HFFc6 (cell line): ENCODE measurements at places on chromosomes 16 and 17.

DNA sequence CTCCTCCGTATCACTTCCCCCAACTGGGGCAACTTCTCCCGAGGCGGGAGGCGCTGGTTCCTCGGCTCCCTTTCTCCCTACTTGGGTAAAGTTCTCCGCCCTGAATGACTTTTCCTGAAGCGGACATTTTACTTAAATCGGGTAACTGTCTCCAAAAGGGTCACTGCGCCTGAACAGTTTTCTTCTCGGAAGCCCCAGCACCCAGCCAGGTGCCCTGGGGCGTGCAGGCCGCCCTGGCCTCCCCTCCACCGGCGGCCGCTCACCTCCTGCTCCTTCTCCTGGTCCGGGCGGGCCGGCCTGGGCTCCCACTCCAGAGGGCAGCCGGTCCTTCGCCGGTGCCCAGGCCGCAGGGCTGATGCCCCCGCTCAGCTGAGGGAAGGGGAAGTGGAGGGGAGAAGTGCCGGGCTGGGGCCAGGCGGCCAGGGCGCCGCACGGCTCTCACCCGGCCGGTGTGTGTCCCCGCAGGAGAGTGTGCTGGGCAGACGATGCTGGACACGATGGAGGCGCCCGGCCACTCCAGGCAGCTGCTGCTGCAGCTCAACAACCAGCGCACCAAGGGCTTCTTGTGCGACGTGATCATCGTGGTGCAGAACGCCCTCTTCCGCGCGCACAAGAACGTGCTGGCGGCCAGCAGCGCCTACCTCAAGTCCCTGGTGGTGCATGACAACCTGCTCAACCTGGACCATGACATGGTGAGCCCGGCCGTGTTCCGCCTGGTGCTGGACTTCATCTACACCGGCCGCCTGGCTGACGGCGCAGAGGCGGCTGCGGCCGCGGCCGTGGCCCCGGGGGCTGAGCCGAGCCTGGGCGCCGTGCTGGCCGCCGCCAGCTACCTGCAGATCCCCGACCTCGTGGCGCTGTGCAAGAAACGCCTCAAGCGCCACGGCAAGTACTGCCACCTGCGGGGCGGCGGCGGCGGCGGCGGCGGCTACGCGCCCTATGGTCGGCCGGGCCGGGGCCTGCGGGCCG lies 1.6 kb downstream of the HIC1 start:
- peak; percentile 56 for DNase-seq

- no peak for DNase-seq
Measured at GRCh38 chr16:54180421-54181359, 105.9 kb downstream of the IRX3 start.

DNA sequence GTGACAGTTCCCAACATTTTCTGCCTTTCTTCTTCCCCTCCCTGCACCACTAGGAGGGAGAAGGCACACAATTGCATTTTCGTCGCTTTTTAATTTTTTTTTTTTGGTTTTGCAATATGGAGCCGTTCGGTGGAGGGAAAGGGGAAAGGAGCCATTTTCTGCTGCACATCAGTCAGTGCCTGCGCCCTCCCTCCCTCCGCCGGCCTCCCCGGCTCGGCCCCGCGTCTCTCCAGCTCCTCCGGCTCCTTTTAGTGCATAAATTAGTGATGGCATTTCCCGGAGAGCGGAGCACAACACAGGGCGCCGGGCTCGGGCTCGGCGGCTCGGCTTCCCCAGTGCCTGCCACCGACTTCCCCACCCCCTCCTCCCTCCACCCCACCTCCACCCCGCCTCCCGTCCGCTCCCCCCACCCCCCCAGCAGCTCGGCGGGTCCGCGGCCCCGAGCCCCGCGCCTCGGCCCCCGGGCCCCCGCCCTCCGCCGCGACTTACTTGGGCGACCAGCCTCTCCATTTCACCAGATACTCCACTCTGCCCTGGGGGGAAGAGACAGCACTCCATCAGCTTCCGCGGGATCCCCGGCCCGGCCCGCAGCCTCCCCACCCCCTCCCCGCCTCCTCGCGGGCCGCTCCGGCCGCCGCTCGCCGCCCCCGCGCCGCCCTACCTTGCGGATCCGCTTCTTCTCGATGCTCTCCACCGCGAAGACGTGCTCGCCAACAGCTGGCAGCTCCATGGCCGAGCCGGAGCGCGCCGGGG lies 542 bp downstream of the CBX4 start:
- DNase-seq, result peak; percentile 52

- no peak for DNase-seq
Measured at GRCh38 chr16:8864480-8865110, 4.2 kb downstream of the CARHSP1 start.

- no peak for DNase-seq
Measured at GRCh38 chr17:58341861-58342475, 10.0 kb downstream of the SUPT4H1 start.

DNA sequence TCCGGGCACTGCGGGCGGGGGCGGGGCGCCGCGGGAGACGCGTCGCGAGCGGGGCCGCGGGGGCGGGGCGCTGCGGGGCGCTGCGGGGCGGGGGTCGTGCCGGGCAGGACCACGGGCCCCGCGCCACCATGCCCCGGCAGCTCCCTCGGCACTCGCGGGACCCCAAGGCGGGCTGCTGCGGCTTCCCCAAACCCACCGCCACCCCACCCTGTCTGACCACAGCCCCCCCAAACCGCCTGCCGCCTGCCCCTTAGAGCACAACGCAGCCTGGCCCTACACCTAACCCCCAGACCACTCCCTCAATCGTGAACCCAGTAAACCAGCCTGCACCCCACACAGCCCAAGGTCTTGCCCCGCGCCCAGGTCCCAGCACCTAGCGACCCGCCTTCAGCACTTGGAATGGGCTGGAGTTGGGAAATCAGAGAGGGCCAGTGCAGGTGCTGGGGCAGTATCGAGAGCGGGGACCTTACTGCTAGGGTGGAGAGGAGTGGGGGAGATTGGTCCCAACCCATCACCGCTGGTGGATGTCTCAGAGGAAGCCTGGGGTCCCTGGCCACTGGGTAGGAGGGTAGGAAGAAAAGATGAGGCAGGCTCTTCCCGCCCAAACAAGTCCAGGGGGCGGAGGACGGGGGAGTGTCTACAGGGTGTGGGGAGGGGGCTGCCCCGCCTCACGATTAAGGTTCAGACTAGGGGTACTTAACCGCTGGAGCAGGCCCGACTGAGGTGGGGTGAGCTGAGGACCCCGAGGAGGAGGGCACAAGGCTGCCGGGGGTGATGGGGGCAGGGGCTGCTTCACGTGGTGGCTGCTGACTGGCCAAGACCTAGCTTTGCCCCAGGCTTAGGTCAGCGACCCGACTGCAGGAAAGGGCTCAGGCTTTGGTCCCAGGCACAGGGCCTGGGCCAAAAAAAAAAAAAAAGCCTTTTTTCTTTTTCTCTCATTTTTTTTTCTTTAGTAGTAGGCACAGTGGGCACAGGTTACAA lies 539 bp upstream of the VAMP2 start:
- DNase-seq, result no peak

GRCh38 chr17:74424117-74424516 lies 7.8 kb upstream of the GPRC5C start:
- DNase-seq, result no peak

DNA sequence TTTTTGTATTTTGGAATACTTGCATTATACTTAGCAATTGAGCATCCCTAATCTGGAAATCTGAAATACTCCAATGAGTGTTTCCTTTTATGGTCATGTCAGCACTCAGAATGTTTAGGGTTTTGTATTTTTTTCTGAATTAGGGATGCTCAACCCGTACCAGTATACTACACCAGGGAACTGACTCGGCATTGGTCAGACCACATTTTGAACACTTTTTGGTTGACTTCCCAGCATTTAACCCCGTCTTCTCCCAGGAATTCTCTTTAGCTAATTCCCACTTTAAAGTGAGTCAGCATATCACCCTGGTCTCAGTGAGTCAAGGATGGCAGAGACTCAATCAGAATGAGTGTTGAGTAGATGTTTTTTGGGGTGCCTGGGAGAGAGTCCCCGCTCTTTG lies 177.9 kb downstream of the SPECC1 start:
- peak; percentile 39 for DNase-seq

GRCh38 chr17:34892461-34893249 lies 68.6 kb downstream of the CCT6B start:
- DNase-seq, result no peak

DNA sequence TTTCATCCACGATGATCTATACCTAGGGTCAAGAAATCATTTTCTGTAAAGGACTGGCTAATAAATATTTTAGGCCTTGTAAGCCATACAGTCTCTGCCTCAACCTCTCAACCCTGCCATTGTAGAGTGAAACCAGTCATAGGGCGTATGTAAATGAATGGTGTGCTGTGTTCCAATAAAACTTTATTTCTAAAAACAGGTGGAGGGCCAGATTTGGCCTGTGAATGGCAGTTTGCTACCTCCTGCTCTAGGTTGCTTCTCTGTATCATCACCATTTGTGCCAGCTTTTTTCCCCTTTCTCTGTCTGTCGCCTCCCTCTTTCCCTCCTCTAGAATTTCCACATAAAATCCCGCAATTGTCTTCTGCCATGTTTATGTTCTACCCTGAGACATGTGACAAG lies 181.7 kb downstream of the XYLT1 start:
- no peak for DNase-seq

GRCh38 chr16:4892361-4893102 lies 44.4 kb downstream of the PPL start:
- peak; percentile 21 for DNase-seq

DNA sequence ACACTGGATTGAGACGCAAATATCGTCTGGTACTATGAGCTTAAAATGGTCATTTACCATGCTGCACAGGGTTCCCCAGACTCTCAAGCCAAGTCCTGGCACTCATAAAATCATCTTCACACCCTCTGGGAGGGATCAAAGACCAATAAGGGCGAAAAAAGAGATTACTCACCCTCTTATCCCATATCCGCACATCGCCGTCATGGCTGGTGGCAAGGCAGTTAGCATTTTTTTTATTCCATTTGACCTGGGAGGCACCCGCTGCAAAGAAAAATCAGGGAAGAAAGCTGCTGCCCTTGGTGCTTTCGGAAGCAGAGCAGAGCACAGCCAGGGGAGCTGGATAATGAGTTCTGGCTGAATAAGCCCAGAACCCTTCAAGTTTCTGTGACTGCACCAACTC lies 42.4 kb downstream of the WDR59 start:
- DNase-seq, result no peak

DNA sequence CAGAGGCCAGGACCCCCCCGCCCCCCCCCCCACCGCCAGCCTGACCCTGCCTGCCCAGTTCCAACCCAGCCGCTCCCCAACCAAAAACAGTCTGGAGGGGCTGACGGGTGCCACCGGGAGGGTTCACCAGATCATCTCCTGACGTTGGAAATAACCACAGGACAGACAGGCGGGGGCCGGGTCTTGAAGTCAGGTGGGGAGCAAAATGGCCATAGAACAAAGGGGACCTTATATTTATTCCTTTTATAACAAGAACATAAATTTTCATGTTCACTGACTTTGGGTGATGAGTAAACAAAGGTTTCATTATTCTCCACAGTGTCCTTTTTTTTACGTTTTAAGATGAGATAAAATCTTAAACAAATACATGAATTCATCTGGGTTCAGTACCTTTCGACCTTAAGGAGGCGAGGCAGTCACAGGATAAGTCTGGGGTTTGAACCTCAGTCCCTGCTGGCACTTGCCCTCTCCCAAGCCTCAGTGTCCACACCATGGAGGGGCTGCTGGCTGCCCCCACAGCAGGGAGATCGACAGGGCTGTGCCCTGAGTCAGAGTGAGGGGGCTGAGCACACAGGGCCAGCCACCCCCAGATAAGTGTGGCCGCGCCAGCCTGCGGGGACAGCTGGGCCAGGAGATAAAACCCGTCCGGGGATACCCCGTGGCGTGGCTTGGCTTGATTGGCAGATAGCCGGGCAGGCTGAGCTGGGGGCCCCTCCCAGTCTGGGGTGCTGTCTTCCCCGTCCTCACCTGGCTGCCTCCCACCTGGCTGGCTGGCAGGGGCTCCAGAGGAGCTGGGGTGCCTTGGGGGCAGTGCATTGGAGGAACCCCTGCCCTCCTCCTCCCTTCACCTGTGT lies 15.0 kb downstream of the SLC7A5 start:
- DNase-seq, result peak; percentile 61
